Astrocyte (in vitro differentiated cells and primary cell): ENCODE measurements at places on chromosomes 5 and 9.

DNA sequence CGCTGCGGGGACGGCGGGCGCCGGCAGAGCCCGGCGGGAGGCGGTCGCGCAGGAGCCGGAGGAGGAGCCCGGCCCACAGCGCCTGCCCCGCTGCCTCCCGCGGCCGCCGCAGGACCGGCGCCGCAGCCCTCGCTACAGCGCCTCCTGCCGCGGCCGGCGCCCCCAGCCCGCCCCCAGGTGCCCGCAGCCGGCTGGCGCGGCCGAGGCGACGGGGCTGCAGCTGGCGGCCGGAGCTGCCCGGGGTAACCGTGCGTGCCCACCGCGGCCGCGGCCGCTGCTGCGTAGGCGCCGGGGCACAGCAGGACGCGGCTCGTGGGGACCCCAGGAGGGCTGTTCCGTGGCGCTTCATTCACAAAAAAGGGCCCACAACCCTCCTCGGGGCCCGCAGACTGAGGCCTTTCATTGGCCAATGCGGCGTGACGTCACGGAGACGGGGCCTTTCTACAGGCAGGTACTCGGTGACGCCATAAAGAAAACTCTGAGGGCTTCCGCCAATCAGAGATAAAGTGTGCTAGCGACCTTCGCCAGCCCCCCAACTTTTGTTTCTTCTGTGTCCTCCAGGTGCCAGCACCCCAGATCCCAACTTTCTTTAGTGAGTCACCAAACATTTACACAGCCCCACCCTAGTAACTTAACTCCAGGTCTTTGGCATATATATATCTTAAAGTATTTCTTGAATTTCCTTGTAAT, at the start of gene CDC14B:
TSS of gene CDC14B (minus strand) at position 353 of the 690 bp plus-strand sequence. CDS start 465 bp downstream, outside the sequence.
- peak; percentile 87 for DNase-seq

DNA sequence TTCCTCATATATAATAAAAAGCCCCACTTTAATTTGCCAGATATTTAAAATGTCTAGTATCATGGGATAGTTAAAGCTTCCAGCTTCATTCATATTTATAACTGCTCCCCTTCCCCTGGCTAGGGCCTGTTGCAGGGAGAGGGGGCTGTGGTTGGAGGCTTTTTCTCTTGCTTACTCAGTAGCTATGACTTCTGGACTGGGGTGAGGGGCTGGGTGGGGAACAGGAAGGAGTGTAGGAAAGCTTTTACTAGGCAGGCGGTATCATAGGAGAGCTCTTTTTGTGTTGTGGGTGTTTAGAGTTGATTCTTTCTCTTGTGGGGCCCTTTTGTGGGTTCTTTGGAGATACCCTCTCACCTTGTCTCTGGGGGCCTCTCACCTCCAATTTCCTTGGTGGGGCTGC, 39.4 kb downstream of the PIP5K1B start:
- no peak for DNase-seq

GRCh38 chr5:11230890-11231289, 469.9 kb upstream of the DAP start:
- no peak for DNase-seq

- peak; percentile 74 for DNase-seq
Observed at GRCh38 chr5:79971156-79971555, 19.9 kb downstream of the MTX3 start.

GRCh38 chr5:125006011-125006685, 259.7 kb upstream of the ZNF608 start:
- no peak for DNase-seq

GRCh38 chr9:76552751-76553455, 93.9 kb downstream of the GCNT1 start:
- no peak for DNase-seq

GRCh38 chr5:123146696-123147095, 57.7 kb downstream of the PRDM6 start:
- DNase-seq = no peak

- DNase-seq = peak; percentile 13
Observed at GRCh38 chr9:93304574-93305496, 120.9 kb downstream of the WNK2 start.

- no peak for DNase-seq
Observed at GRCh38 chr5:90494043-90494442, 19.4 kb downstream of the POLR3G start.

DNA sequence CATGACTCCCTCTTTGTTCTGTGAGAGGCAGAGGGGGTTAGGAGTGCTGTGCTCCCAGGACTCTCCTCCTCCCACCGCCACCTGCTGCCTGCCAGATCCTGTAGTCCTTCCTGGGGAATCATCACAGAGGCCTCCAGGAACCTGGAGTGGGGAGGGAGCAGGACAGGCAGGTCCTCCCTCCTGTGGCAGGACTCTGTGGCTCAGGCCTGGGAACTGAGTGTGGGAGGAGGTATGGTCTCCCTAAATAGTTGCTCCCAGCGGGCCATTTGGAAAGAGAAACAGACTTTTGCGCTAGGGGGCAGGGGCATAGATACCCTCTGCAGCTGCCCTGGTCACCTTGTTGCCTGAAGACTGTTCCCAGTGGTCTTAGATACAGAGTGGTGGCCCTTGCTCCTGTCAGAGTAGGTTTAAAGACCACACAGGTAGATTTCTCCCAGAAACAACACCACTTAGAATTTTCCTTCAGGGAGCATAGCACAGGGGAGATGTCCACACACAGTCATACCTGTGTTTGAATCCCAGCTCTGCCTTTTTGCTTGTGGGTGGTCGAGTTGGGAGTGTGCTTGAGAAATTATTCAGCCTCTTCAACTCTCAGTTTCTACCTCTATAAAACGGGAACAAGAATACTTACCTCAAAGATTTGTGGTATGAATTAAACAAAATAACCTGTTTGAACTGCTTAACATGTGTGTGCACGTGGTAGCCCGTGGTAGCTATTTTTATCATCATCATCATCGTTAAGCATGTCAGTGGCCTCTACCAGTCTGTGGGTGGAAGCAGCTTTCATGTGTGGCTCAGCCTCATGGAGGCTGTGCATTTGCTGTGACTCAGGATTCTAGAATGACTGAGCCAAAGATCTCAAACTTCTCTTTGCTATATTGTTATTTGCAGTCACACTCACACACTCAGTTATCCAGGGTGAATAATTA, 55.8 kb downstream of the SLC22A5 start:
- DNase-seq = peak; percentile 92

GRCh38 chr5:33637011-33637410, 196.2 kb downstream of the TARS1 start:
- DNase-seq = peak; percentile 14

- DNase-seq = no peak
Observed at GRCh38 chr5:50727845-50728244, 61.4 kb downstream of the PARP8 start.

DNA sequence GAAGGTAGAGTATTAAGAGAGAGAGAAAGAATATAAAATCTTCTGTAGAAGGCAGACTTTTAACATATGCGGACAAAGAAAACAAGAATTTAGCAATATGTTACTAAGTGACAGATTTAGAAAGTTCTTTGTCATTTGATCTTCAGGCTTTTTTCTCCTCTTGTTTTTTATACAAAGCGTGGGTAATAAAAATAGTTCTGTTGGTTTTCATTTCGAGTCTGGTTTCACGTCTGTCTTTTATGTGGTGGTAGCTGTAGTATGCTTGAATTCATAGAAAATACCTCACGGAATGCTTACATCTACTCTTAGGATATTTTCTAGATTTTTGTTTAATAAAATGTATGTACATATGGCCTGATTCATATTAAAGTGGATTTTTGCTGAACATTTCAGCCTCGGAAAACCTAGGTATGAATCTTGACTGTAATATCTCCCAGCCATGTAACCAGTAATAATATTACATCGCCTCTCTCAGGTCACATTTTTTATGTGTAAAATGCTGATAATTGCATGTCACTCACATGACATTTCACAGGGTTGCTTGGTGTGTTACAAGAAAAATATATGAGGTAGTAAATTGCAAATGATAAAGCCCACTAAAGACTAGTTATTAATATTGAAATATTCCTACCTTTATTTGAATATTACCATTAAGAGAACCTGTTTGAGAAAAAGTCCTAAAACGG, 72.5 kb upstream of the TAF11L2 start:
- no peak for DNase-seq

DNA sequence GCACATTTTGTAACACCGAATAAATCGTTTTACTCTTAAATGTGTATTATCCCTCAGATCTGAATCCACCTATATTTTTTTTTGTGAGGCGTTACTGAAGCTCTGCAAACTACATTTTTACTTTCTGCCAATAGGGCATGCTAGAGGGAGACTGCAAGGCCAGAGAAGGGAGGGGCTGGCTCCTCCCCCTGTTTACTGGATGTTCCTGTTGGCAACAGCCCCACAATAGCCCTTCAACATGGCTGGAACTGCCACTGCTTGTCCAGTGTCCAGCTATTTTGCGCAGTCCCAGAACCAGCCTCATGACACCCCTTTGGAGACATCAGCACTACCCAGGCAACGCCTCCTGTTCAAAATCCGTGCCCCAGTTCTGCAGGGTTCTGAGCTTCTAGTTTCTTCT, 85.4 kb upstream of the MIER3 start:
- no peak for DNase-seq

DNA sequence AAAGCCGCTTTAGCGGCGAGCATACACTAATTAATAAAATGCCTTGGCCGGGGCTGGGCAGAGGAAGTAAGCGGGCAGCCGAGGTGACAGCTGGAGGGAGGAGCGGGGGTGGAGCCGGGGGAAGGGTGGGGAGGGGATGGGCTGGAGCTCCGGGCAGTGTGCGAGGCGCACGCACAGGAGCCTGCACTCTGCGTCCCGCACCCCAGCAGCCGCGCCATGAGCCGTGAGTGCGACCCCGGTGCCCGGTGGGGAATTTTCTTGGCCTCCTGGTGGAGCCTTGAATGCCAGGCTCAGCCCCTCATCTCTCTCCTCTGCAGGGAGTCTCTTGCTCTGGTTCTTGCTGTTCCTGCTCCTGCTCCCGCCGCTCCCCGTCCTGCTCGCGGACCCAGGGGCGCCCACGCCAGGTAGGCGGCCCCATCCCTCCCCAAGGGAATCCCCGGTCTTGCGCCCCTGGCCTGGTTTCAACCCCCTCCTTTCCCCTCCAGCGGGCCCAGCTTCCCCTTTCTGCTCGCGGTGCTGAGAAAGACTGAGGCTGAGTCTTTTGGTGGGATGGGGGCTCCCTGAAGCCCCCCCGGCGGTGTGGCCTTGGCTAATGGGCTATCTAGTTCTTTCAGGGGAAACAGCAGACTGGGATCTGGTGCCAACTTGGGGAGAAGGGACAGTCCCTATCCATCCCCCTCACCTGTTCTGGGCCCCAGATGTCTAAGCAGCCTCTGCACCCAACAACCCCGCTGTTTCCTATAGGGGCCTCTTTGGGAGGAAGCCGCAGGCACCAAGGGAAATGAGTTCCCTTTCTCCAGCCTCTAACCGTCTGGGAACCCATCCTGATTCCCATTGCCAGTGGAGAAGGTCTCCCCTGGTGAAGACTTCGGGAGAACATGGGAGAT, at the start of gene PTGS1:
TSS of gene PTGS1 (plus strand) at position 156 of the 887 bp plus-strand sequence. CDS start at position 217, 61 bp downstream.
- DNase-seq = no peak

DNA sequence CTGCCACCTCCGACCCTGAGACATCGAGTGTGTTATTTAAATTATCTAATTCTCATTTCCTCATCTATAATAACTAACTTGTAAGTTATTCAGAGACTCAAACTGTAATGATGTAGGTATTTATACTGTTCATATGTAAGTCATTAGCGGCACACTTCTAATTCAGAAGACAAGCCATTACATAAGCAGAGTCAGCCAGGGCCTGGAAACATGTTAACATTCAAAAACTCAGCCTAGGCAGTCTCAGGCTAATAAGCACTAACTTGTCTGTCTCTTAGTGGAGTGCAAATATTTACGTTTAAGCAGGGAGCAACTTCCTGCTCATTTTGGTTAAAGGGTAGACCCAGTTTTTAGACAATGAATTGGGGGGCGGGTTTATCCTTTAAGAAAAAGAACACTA, 598.4 kb downstream of the ACTL7B start:
- no peak for DNase-seq

DNA sequence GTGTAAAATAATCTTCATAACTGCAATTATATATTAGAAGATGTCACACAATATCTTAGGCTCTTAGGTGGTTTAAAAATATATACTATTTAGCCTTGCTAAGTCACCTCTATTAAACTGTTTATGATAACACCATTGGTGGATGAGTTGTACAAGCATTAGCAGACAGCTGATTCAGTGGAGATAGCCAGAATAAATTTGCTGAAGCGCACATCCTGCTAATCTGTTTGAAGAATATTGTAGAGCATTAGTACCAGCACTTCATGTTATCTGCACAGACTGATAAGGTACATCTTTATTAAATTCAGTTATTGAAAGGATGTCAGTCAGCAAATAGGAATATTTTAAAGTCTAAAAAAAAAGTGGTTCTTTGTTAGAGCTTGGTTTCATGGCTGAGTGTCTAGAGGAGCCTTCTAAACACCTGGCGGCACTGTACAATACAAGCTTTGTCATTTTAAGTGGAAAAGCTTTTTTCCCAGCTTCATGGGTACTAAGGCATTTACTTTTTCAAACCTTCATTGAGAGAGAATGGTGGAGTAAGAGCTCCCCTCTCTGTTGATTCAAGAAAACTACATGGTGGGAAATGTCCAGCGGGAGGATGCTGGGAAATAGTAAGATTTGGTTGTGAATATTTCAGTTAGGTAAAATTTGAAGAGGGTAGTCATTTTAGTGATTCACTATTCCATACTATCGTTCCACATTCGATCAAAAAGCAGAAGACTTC, 275.1 kb downstream of the SLF1 start:
- DNase-seq = peak; percentile 18

- DNase-seq = no peak
Observed at GRCh38 chr9:86645303-86645702, 291.1 kb upstream of the TUT7 start.

- no peak for DNase-seq
Observed at GRCh38 chr9:6733831-6734230, 23.9 kb upstream of the KDM4C start.

- DNase-seq = no peak
Observed at GRCh38 chr9:1916655-1917054, 98.5 kb upstream of the SMARCA2 start.

GRCh38 chr9:119240546-119240945, 128.7 kb downstream of the BRINP1 start:
- DNase-seq = no peak

GRCh38 chr5:61966296-61966955, 339.6 kb upstream of the KIF2A start:
- no peak for DNase-seq

GRCh38 chr9:101030086-101030391, 1.5 kb downstream of the PLPPR1 start:
- DNase-seq = no peak

DNA sequence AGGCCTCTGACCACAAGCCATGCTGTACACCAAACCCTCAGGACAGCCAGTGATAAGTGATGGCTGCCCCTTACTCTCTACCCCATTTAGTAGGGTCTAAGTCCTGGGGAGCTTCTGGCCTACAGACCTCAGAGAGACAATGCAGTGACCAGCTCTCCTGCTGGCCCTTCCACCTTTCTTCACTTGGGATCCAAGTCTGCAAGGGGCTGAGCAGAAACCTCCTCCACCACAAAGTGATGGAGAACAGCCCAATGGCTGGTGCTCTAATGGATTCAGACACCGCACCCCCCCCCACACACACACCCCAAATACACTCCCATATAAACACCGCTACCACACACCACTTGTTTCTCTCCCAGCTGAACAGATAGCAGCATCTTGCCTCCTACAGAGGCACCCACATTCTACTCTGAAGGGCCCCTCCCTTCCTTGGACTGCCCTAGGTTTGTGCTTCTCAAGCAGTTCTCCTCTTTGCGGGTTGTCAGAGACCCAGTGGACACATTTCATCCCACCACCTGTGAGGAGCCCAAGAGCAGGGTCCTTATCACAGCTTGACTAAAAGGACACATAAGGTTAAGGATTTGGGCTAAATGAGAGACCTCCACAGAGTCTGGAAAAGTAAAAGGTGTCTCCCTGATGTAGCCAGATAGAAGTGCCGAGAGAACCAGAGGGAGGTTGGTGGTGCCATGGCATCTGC, 1.3 kb upstream of the PDLIM4 start:
- DNase-seq = no peak
